ENCODE measurements at places on chromosomes 6 and 20.

DNA sequence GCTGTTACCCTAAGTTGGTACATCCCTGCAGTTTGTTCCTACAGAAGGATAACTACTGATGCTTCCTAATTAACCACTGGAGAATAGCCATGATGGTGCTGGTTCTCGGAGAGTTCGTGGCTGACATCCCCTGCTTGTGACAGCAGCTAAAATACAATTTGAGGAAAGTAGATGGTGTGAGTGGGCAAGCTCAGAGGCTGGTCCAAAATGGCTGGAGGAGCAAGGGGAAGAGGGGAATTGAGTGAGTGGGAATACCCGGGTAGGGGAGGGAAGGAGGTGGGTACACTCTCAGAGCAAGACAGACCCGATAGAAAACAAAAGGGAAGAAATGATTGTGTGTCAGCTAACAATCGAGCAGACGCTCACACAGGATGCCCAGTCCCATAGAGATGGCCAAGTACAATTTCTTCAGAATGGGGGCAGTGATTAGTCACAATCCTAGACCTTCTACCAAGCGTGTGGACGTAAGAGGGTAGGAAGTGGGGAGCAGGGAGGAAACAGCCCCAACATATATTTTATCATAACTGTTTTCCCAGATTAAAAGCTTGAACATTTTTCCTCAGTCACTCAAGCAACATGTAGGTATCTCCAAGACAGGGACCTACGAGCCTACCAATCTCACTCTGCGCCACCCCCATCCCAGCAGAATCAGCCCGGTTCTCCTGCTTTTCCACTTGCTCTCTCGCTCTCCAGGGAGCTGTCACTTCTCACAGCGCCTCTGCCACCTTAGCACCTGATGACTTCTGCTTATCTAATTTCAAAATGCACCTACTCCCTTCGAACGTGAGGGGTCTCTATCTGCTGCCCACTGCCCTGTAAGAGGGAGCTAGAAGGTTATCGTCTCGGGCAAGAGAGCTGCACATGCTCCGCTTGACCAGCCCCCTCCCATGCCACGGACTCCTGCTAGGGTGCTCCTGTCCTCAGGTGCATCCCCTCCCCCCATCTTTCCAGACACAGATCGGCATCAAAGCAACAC lies 26.2 kb downstream of the RIPOR2 start:
- DNase-seq, result no peak

DNA sequence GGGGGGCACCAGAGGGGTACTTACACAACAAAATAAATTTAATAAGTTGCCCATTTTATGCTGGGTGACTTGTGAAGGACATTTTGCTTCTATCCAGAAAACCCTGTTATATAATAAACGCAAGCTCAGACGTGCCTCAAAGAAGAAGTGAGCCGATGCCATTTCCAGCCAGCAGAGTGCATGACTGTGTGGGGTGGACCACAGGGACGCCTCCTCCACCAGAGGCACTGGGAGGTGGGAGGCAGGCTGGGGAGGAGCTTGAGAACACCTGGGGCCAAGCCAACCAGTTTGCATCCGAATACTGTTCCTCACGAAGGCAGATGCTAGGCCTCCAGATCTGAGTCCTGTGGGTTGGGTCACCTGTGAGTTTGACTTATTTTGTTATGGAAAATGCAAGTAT lies 363.8 kb downstream of the RNGTT start:
- no peak for DNase-seq

- DNase-seq, result no peak
Measured at GRCh38 chr6:148316308-148316707, 26.3 kb upstream of the SASH1 start.

- peak; percentile 41 for DNase-seq
Measured at GRCh38 chr6:135030532-135031178, 24.0 kb downstream of the HBS1L start.

GRCh38 chr20:33969563-33969962 lies 24.1 kb upstream of the RALY start:
- no peak for DNase-seq

DNA sequence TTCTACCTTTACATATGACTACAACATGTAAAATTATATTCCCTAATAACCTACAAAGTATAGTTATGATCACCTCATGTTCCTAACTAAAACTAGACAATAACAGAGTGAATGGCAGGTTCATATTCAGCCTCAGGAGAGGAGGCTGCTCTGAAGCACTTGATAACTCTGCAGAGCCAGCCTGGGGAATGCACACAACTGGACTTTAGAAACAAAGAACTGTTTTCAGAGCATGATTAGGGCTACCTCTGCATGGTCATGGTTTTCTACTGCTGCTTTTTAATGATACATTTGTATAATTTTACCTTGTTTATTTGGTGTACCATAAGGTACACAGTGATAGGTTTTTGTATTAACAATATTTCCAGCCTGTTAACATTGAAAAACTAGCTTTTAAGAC lies 50.3 kb downstream of the TRPC4AP start:
- no peak for DNase-seq
